ENCODE measurements at places on chromosomes 3 and 15. TPM values are rescaled to one million over a fixed set of nuclear protein-coding genes. Genes with fewer than 3 reads are reported as not detected.
A peak's percentile ranks its signal among the peaks of the same experiment; 100 is the strongest.

SPINT1 gene
- 11.0 TPM for total RNA-seq

BTLA gene
- total RNA-seq: 39.4 TPM

CRTC3 gene
- total RNA-seq: 61.2 TPM

ZNF80 gene
- total RNA-seq: 0.22 TPM

- peaks cover 6% of the 10 kb centered on the region for H3K27me3 ChIP-seq
- no peaks in the 10 kb centered on the region for H3K4me1 ChIP-seq
- no peak for DNase-seq
- no peak overlapping the region for H3K27ac ChIP-seq
These were observed 121.6 kb upstream of the EIF1B start for GRCh38 chr3:40187945-40188344.

- peaks cover 39% of the 10 kb centered on the region for H3K4me1 ChIP-seq
- H3K27ac ChIP-seq: peak overlapping the region; percentile 95
- H3K36me3 ChIP-seq: peaks cover 13% of the 10 kb centered on the region
- H3K4me3 ChIP-seq: peak overlapping the region; percentile 98
- H3K27me3 ChIP-seq: no peaks in the 10 kb centered on the region
- peak; percentile 46 for DNase-seq
These were observed 528 bp downstream of the LPCAT4 start for GRCh38 chr15:34366271-34367065.

- H3K27me3 ChIP-seq: no peaks in the 10 kb centered on the region
- no peak overlapping the region for H3K4me3 ChIP-seq
- H3K27ac ChIP-seq: no peak overlapping the region
These were observed 650.6 kb downstream of the ZPLD1 start for GRCh38 chr3:103085465-103085864.

DNA sequence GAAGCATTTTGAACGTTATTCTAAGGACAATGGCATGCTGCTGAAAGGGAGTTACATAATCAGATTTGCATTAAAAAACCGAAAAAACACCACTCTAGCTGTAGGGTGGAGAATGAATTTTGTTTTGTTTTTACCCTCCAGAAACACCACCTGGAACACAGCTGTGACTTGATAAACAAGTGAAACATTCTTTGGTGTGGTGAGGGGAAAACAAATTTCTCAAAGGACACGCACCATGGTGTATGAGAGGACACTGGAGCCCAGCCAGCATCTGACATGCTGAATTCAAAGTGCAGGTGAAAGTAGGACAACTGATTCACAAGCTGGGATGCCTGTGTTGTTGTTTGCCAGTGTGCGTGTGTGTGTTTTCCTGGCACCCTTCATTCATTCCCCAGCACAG, 554.5 kb upstream of the TBL1XR1 start:
- DNase-seq: no peak
- H3K4me3 ChIP-seq: no peak overlapping the region
- no peaks in the 10 kb centered on the region for H3K4me1 ChIP-seq
- H3K27ac ChIP-seq: no peak overlapping the region

- H3K27me3 ChIP-seq: peaks cover 2% of the 10 kb centered on the region
- H3K36me3 ChIP-seq: no peaks in the 10 kb centered on the region
- H3K27ac ChIP-seq: no peak overlapping the region
- H3K4me3 ChIP-seq: no peak overlapping the region
These were observed 15.2 kb upstream of the PLXND1 start for GRCh38 chr3:129621626-129622225.

- H3K27me3 ChIP-seq: no peaks in the 10 kb centered on the region
- H3K27ac ChIP-seq: no peak overlapping the region
- no peaks in the 10 kb centered on the region for H3K4me1 ChIP-seq
- H3K4me3 ChIP-seq: no peak overlapping the region
These were observed 73.2 kb upstream of the UBP1 start for GRCh38 chr3:33513262-33513863.

- H3K36me3 ChIP-seq: no peaks in the 10 kb centered on the region
- no peak overlapping the region for H3K4me3 ChIP-seq
- H3K27me3 ChIP-seq: peaks cover 77% of the 10 kb centered on the region
- no peak for DNase-seq
These were observed 6.2 kb downstream of the SEMA5B start for GRCh38 chr3:123021388-123021787.

DNA sequence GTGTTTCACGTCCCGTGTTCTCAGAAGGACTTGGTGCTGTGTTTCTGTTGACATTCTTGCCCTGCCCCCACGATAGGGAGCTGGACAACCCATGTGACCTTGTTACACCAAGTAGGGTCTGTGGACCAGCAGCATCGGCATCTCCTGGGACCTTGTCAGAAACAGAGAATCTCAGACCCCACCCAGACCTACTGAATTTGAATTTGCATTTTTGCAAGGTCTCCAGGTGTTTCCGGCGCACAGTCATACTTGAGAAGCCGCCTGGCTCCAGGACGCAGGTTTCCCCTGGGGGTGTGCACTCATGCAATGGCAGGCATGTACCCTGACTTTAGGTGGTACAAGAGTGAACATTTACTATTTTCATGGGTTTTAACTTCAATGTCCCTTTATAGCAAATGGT, 117.9 kb downstream of the TLE3 start:
- H3K27ac ChIP-seq: no peak overlapping the region
- peaks cover 11% of the 10 kb centered on the region for H3K27me3 ChIP-seq
- DNase-seq: no peak
- H3K4me3 ChIP-seq: no peak overlapping the region
- H3K36me3 ChIP-seq: no peaks in the 10 kb centered on the region

DNA sequence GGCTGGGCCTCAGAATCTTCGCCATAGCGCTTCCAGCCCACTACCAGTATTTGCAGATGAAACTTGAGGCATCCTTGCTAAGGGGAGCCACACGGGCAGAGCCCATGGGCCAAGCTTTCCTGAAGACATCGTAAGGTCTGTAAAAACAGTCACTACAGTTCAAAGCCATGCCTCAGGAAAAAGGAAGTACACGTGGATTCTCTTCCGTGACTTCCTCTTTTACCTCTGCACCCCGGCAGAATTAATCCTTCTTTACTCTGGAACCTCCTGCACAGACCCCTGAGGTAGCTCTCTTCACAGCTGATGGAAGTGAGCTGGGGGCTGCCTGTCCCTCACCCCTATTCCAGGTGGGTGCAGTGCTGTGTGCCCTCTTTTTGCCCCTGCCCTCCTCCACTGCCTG, 129.2 kb downstream of the CHDH start:
- peaks cover 6% of the 10 kb centered on the region for H3K4me1 ChIP-seq
- H3K4me3 ChIP-seq: no peak overlapping the region
- peaks cover 10% of the 10 kb centered on the region for H3K27me3 ChIP-seq
- no peak for DNase-seq
- no peak overlapping the region for H3K27ac ChIP-seq
